Diencephalon (tissue), 1 donor: ENCODE measurements at places on chromosomes 1 and 21. TPM values are rescaled to one million over a fixed set of nuclear protein-coding genes. Genes with fewer than 3 reads are reported as not detected.

Gene LAMC2
- total RNA-seq: 5.3 TPM

Gene PLA2G2C
- not detected for total RNA-seq

Gene MTR
- 22.6 TPM for total RNA-seq

Gene SH3GLB1
- 164 TPM for total RNA-seq

Gene TLCD4
- 20.5 TPM for total RNA-seq

Gene CCDC190
- 1.2 TPM for total RNA-seq

Gene EEIG2
- 95.3 TPM for total RNA-seq

Gene FCRL2
- not detected for total RNA-seq

Gene PRAMEF1
- not detected for total RNA-seq

Gene AMIGO1
- 16.6 TPM for total RNA-seq

Gene KRTAP25-1
- not detected for total RNA-seq

Gene ZMYM1
- total RNA-seq: 33.0 TPM
